Mesenteric fat pad (tissue), 1 donor: ENCODE measurements at places on chromosomes 16 and 17. TPM values are rescaled to one million over a fixed set of nuclear protein-coding genes. Genes with fewer than 3 reads are reported as not detected.

Gene HOXB13
- not detected for total RNA-seq

- DNase-seq, result no peak
Measured at GRCh38 chr16:10981697-10982216, 37.4 kb downstream of the CLEC16A start.

DNA sequence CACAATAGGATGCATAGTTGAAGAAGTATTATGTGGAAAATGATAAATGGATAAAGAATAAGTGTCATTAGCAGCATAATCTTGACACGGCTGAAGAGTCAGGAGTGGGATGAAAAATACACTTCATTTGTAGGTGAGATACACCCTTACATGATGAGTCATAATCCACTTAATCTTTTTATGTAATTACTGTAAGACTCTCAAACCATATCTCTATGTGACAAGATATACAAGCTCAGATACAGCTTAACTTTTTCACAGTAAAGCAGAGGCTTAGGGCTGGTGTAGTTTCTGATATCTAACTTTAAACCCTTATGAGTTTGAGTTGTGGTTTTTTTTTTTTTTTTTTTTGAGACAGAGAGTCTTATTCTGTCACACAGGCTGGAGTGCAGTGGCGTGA, 101.2 kb downstream of the FTO start:
- no peak for DNase-seq

- no peak for DNase-seq
Measured at GRCh38 chr16:20306401-20306800, 20.9 kb downstream of the GP2 start.

Gene CFAP97D1
- total RNA-seq, result not detected

Gene FOXO3B
- total RNA-seq, result 2.1 TPM

Gene HYDIN
- 0.55 TPM for total RNA-seq

Gene ADAD2
- total RNA-seq, result not detected

DNA sequence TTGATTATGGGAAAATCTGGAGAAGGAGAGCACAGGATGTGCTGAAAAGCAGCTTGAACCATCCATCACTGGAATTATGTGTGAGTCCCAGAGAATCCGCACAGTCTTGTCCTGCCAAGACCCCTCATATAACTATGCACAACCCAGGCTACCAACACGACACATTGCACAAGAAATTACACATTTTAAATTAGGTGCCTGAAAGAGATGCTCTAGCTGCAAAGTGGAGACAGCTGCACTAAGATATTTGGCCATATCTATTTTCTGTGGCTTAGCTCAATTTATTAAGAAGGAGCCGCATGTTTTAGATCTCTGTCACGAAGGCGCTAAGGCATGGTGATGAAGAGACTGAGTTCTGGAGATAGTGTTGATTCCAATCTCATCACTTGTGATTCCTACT, 1308.4 kb downstream of the CDH8 start:
- DNase-seq, result no peak

GRCh38 chr17:6328279-6328678, 106.6 kb downstream of the AIPL1 start:
- DNase-seq, result no peak

GRCh38 chr16:63037761-63038396, 1001.6 kb upstream of the CDH8 start:
- no peak for DNase-seq

Gene LPO
- total RNA-seq, result not detected

DNA sequence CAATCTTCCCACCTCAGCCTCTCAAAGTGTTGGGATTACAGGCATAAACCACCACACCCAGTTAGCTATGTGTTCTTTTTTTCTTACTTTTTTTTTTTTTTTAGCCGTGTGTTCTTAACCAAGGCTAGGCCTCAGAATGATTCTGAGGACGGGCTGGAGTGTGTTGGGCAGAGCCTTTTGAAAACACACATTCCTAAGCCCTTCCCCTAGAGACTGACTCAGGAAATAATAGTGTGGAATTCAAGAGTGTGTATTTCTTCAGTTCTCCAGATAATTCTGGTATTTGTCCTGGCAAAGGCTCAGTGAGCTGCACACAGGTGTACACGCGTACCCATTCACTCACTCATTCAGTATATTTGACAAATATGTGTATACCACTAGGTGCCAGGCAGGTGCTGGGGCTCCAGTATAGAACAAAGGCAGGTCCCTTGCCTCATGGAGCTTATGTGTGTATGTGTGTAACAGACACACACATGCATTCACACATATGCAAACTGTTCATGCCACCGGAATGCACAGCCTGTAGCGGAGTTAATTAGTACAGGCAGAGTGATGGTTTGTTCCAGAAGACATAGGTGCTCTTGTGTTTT, 19.4 kb upstream of the NFATC3 start:
- peak; percentile 41 for DNase-seq

Gene TBC1D3C
- total RNA-seq, result 0.19 TPM

- no peak for DNase-seq
Measured at GRCh38 chr16:69663846-69664245, 62.5 kb downstream of the NQO1 start.

- DNase-seq, result no peak
Measured at GRCh38 chr17:20975566-20975965, 67.2 kb downstream of the USP22 start.

Gene LCAT
- 32.1 TPM for total RNA-seq

DNA sequence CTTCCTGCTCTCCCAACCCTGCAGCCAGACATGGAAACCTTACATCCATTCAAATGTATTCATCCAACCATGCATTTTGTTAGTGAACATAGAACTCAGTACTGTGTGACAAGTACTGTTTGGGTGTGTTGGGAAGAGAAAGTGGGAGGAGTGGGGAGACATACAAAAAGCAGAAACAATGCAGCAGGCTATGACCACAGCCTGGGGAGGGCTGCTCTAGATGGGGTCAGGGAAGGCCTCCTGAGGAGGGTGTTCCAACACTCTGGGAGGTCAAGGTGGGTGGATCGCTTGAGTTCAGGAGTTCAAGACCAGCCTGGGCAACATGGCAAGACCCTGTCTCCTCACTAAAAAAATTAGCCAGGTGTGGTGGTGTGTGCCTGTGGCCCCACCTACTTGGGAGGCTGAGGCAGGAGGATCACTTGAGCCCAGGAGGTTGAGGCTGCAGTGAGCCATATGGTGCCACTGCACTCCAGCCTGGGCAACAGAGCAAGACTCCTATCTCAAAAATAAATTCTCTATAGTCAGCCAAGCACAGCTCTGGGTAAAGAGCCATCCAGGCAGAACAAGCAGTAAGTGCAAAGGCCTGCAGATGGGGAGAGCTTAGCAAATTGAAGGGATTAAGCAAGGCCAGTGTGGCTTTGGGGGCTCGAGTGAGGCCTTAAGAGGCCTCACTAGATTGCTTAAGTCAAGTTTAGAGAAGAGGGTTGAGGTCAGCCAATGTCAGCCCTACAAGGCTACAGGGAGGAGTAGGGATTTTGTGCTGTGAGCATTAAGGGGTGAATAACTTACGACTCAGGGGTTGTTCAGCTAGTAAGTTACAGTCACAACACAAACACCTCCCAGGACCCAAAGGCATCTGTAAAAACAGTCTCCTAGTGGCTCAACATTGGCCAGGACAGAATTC, 5.5 kb downstream of the SLC13A2 start:
- DNase-seq, result peak; percentile 49

DNA sequence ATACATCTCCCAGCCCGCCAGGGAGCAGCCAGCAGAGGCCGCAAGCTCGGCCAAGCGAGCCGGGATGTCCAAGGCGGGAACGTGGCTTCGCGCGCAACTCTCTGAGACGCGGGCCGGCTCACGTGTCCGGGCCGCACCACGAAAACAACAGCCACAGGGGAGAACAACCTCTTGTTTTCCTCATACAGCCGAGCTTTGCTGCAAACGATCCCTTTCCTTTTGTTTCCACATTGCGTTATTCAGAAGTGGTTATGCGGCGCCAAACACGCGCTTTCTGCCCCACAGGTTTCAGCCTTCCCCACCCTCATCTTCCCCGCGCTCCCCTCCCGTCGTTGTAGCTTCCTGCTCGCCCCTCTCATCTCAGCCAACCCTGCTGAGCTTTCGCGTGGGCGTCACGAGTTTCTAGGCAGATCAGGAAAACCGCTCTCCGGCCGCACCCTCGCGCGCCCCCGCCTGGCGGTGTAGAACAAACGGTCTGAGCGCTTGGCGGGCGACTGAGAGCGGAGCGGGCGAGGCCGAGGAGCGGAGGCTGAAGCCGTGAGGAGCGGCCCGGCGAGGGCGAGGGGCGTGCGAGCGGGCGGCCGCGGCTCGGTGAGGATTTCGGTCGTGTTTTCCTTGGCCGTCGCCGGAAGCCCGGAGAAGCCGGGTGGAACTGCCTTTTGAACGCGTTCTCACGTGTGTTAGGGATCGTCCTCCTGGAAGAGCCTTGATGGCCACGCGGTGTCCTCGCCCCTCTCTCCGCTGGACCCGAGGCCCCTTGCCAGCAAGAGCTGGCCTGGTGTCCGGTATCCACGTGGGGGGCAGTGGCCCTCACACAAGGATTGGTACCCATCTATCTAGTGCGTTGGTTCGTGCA, 6.6 kb upstream of the SMARCD2 start:
- DNase-seq, result peak; percentile 98

Gene DNASE1L2
- total RNA-seq, result 0.39 TPM

- DNase-seq, result no peak
Measured at GRCh38 chr17:61453566-61454380, 1.6 kb downstream of the TBX4 start.

- DNase-seq, result no peak
Measured at GRCh38 chr16:89918453-89919347, at the start of gene MC1R. Gene MC1R (plus strand): TSS chr16:89918862. CDS start chr16:89919259, 397 bp downstream.

GRCh38 chr17:55742272-55743102, 8.4 kb upstream of the PCTP start:
- no peak for DNase-seq

DNA sequence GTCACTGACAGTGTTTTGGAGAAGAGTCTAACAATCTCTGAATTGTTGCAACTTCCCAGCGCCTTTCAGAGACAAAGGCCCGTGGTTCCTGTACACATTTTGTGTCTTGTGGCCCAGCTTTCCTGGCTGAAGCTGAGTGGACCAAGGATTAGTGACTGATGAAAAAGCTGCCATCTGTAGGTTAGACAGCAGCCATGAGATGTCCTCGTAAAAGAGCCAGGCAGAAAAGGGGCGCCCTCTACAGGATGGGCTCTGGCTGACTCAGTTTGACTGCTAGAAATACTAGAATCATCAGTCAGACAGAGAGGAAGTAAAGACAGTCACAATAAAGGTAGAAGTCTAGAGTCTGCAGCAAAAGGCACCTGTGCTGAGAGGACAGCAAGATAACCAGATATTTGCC, 26.5 kb upstream of the NF1 start:
- no peak for DNase-seq

Gene MFSD6L
- total RNA-seq, result not detected

DNA sequence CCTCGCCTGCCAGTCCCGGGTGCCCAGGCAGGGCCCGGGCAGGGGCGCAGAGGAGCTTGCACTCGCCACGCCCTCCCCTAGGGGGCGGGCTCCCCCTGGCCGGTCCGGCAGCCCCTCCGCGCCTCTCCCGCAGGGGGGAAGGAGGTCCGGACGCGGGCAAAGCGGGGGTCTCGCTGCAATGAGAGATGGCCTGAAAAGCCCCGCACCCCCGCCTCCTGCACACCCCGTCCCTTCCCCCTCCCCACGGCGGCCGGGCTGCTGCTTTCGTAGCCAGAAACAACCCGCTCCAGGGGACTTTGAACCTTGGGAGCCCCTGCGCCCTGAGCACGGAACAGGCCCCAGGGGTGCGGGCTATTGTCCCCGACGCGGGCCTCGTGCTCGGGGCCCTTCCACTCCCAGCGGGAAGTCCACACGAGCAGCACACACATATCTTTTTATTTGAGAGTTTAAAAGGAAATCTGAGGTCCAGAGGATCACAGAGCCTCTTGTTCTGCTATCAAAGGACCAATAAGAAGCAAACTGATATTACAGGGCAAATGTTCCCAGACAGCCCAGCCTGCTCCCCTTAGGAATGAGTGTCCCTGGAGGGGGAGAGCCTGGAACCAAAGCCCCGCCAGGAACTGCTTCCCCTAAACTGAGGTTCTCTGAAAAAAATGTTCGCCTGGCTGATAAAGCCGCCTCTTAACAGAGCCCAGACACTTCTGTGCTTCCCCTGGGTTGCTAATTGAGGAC, 5.8 kb upstream of the CBX4 start:
- DNase-seq, result no peak

DNA sequence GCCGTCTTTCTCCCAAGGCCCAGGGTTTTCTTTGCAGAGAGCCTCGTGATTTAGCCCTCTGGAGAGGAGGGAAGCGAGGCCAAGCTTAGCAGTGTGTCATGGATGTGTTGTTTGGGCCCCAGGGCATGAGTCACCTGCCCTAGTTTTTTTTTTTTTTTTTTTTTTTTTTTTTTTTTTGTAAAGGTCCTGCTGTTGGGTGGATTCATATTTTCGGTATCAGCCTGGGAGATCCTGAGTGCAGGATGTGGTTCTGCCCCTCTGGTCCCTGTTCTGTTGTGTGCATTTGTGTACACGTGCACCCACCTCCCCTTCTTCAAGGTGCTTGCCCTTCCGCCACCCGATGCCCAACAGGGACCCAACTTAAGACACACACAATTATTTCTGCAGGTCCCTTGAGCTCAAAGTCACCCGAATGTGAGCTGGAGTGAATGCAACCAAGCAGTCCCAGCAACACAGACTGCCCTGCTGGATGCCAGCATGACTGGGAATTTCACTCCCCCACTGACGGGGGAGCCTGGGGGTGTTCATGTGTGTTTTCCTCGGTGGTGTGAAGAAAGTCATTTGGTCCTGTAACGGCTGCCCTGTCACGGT, 265.8 kb upstream of the TNRC6C start:
- DNase-seq, result peak; percentile 83

Gene TBC1D28
- total RNA-seq, result not detected

Gene NHERF2
- total RNA-seq, result 238 TPM

DNA sequence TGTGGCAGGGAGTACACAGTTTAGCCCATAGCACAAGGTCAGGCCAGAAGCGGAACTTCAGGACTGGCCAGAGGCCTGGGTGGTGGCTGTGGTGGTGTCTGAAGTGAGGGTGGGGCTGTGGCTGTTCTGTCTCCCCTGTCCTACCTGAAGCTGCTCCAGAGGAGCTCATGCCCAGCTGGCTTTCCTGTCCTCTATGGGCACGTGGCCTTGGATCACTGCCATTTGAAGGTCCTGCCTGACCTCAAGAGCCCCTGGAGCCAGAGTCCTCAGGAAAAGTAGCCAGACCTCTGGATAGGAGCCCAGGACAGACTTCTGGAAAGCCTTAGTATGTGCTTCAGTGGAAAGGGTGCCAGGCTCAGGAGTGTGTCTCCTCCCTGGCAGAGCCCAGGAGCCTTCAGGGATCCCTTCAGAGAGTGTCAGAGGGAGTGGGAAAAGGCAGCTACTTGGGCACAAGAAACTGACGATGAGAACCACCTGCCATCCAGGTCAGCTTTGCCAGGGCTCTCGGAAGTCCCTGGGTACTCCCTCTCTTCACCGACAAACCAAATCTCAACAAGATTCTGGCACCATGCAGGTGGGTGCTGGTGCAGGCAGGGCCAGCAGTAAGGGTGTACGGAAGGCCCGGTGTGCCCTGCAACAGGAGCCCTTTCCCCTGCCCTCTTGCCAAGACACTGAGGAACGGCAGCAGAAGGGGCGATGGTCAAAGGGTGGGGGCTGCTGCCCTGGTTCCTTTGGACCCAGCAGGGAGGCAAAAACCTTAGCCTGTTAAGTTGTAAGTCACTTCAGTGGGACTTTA, 153.7 kb downstream of the NTN1 start:
- no peak for DNase-seq

- DNase-seq, result no peak
Measured at GRCh38 chr17:78908426-78908825, 5.4 kb upstream of the CEP295NL start.

- no peak for DNase-seq
Measured at GRCh38 chr17:58666858-58667267, 25.0 kb downstream of the TEX14 start.

GRCh38 chr17:42969001-42969581, 4.8 kb upstream of the AARSD1 start:
- no peak for DNase-seq
